ENCODE measurements at places on chromosomes 2 and 18. TPM values are rescaled to one million over a fixed set of nuclear protein-coding genes. Genes with fewer than 3 reads are reported as not detected.

Gene DSG2
- 0.21 TPM for total RNA-seq

Gene UBR3
- 38.5 TPM for total RNA-seq

Gene WNT10A
- 1.5 TPM for total RNA-seq

Gene UPP2
- total RNA-seq: not detected

Gene KYNU
- 35.9 TPM for total RNA-seq

Gene SP100
- total RNA-seq: 252 TPM

Gene NAT8
- total RNA-seq: not detected

Gene SP5
- total RNA-seq: not detected

Gene DYSF
- 13.3 TPM for total RNA-seq

Gene CAD
- total RNA-seq: 5.7 TPM

Gene DPY30
- 9.3 TPM for total RNA-seq

Gene RGPD4
- 0.10 TPM for total RNA-seq

Gene ATOH8
- total RNA-seq: 1.3 TPM

Gene EVX2
- not detected for total RNA-seq

Gene TSPYL6
- not detected for total RNA-seq

Gene GPR35
- total RNA-seq: 40.8 TPM

Gene FAM117B
- 31.1 TPM for total RNA-seq

Gene YWHAQ
- total RNA-seq: 144 TPM

Gene FAHD2A
- total RNA-seq: 12.2 TPM

Gene POTEF
- total RNA-seq: not detected

Gene SP140
- 96.6 TPM for total RNA-seq

Gene SERPINB10
- 5.7 TPM for total RNA-seq

Measured in mononuclear cell (primary cell).